GM03348 (cell line): ENCODE measurements at places on chromosomes 12 and 14.

DNA sequence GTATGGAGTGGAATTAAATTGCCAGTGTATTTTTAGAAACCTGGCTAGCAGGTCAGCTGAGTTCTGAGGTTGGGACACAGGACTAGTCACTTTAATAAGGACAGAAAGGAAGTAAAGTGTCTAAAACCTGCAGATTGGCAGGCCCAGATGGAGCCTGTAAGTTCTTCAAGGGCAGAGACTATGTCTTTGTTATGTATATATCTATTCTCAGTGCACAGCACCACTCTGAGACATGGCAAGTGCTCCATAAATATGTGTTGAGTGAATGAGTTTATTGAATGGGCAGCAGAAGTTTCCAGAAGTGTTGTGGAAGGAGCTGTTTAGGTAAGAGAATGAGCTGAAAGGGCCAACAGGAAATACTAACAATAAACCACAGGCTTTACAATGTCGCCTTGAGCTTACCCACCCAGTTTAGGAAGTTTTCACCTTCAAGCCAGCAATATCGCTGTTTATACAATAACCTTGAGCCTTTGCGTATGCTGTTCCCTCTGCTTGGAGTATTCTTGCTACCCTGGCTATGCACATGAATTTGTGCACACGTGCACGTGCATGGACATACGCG is 109.5 kb upstream of the TMPO start:
- DNase-seq = no peak

DNA sequence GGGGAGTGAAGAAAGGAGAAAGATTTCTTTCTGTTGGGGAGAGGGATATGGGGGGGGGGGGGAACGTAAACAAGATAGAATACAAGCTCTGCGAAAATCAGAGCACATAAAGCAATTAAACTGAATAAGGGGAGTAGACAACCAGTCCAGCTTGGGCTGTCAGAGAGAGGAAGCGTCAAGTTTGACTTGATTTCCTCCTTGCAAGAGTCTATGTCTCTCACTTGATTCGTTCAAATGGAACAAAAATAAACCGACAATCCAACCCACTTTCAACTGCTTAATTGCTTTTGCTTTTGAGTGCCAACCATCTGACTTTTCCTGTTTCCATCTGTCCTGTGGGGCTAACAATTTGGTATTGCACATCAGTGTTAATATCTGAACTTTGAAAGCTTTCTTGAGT is 942 bp downstream of the SYT1 start:
- no peak for DNase-seq

GRCh38 chr12:59861635-59862034 is 265.8 kb downstream of the SLC16A7 start:
- DNase-seq = no peak

DNA sequence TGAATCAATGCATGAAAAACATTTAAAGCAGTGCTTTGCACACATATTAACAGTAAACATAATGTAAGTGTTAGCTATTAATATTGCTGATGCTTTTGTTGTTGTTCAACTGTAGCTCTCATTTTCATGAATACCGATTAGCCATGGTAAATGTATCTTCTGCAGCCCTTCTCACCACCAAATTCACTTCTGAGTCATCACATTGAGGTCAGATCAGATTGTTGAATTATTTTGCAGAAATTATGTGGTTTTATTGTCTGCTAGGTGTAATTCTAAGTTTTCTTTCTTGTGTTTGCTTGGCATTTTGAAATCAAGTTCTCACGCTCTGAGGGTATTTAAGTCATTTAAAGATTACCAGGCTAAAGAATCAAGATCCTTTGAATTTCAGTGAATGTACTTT is 74.6 kb downstream of the AKAP6 start:
- DNase-seq = no peak

DNA sequence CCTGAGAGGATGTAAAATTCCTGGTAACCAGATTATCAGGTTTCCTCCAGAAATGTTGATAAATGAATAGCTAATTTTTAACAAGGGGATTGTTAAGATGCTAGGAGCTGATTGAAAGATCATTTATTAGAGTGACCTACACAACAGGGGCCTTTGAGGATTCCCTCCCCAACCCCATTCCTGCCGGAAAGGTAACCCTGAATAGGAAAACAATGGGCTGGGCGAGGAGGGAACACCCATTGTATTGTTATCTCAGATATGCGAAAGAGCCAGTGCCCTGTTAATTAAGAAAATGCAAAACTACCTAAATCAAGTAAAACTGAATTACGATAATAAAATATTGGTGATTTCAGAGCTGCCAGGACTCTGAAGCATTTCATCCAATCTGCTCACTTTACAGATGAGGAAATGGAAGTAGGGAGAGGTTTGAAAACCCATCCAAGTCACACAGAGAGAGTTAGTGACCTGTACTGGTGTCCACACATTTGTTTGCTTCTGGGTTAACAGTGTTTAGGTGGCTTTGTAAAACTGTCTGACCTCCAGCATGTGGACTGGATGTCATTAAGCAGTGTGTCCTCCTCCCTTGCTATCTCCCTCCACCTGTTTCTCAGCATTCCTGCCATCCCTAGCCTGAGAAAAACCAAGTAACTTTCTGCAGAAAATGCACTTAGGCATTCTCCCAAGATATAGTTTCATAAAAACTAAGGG is 214.8 kb downstream of the TTC6 start:
- DNase-seq = no peak

DNA sequence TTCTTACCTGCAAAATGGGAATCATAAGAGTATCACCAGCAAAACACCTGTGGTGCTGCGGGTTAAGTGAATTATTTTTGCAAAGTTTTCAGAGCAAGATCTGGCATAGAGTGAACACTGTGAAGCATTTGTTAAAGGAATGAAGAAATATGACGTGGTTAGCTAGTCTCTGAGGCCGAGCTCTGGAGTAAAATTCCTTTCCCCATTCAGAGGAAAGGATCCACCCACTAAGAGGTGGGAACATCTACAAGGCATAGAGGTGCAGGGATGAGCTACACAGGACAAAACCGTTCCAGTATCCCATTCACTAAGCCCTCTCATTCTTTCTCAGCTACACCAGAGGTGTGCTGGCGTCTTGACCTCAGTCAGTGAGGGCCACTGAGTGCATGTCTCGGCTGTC is 48.5 kb downstream of the JAG2 start:
- no peak for DNase-seq

DNA sequence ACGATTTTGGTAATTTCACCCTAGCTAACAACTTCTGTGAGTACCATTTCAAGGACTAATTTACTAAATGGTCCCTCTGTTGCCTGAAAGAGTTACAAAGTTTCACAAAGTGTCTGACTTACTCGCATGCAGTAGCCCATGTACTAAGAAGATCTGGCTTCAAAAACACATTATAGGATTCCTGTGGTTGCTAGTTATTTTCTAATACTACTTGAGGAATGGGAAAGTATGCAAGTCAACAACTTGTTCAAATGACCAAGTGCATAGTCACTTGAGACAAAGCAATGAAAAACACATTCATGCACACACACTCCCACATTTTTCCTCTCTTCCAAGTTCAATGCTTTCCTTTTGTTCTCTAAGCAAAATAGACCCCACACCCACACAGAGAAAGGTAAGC is 219.7 kb upstream of the TMPO start:
- DNase-seq = no peak

GRCh38 chr14:101948666-101949216 is 15.6 kb upstream of the DYNC1H1 start:
- DNase-seq = peak; percentile 14

GRCh38 chr14:29446971-29447370 is 480.7 kb downstream of the PRKD1 start:
- no peak for DNase-seq
